ENCODE measurements at places on chromosomes 5 and 9. TPM values are rescaled to one million over a fixed set of nuclear protein-coding genes. Genes with fewer than 3 reads are reported as not detected.

DNA sequence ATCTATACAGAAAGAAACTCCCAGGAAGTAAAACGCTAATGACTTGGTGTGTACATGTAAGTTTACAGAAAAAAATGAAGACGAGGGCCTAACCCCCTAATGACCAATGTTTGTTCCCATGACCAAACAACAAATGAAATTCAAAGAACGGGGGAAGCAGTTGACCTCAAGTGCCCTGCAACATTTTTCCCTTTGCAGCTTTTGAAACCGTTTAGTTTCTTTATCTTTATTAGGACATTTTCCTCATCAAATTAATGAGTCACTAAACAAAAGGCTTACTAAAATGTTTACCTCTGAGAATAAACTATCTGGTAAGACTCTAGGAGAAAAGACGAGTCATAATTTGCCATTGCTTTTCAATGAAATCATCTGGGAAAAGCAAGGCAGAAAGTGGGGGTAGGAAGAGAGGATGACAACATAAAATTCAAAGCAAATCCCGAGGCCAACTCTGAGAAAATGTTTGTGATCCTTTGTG is 57.4 kb downstream of the LHFPL2 start:
- H3K4me1 ChIP-seq: peaks cover 3% of the 10 kb centered on the region
- no peaks in the 10 kb centered on the region for H3K36me3 ChIP-seq
- H3K27me3 ChIP-seq: peaks cover 11% of the 10 kb centered on the region
- DNase-seq: no peak
- H3K27ac ChIP-seq: no peak overlapping the region
- H3K4me3 ChIP-seq: no peak overlapping the region

DNA sequence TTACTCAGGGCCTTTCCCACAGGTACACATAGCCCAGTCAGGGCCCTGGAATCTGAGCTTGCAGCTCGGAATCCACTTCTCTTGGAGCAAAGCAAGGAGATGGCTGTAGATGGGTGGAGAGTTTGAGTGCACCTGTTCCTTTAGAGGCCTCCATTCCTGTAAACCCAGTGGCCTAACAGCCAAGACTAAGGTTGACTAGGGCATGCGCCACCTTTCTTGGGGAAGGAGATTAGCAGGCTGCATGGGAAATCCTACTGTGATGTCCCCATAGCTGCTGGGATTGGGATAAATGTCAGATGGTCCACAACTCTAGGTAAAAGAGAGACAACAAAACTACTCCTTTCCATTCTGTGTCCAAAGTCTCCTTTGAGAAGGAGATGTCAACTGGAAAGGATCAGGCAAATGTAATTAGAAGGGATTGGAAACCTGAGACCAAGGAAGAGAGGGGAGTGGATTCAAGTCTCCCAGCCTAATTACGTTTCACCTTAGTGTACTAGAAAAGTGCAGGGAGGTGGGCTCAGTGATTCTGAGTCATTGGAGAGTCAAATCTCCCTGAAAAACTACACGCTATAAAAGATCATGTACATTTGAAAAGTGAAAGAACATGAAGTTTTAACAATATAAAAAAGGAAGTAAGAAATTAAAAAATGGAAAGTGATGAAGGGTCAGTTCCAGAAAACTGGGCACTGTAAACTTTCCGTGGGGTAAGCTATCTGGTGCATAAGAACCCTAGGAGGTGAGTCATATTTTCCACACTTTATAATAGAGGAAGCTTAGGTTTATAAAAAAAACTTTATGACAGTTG is 104.2 kb downstream of the SEC61B start:
- DNase-seq: no peak
- H3K36me3 ChIP-seq: no peaks in the 10 kb centered on the region
- peaks cover 32% of the 10 kb centered on the region for H3K27me3 ChIP-seq
- H3K4me3 ChIP-seq: no peak overlapping the region

The PCDHGC4 gene
- not detected for total RNA-seq

The PCDHB8 gene
- total RNA-seq: not detected

The KCNT1 gene
- total RNA-seq: not detected
